ENCODE measurements at places on chromosomes 3 and 15.

GRCh38 chr3:162492446-162493081, 996.0 kb downstream of the OTOL1 start:
- no peak for DNase-seq

DNA sequence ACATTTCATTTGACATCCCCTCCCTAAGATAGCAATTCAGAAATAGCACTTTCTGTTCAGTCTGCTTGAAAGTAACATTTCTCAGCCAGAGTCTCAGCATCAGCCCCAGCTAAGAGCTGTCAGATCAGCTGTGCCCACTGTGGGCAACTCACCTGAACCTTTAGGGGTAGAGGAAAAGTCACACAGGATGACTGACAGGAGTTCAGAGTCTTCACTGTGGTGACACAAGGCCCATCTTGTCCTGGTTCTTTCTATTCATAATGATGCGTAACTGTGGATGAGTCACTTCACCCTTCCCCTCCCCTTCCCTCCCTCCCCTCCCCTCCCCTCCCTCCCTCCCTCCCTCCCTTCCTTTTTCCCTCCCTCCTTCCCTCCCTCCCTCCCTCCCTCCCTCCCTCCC, 96.1 kb upstream of the RASGRP1 start:
- DNase-seq: no peak

DNA sequence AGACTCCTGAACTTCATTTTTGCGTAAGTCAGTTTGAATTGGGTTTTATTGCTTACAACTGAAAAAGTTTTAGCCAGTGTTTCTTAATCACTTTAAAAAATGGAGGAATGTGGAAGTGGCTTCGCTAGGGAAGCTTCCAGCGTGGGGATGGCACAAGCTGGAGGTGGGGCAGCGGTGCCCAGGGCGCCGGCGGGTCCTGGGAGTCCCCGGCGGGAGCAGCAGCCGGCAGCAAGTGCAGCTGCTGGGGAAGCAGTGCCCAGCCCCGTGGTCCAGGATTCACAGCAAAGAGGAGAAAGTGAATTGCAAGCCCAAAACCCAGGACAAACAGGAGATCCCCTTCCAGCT, 301.8 kb upstream of the PROK2 start:
- DNase-seq: no peak

DNA sequence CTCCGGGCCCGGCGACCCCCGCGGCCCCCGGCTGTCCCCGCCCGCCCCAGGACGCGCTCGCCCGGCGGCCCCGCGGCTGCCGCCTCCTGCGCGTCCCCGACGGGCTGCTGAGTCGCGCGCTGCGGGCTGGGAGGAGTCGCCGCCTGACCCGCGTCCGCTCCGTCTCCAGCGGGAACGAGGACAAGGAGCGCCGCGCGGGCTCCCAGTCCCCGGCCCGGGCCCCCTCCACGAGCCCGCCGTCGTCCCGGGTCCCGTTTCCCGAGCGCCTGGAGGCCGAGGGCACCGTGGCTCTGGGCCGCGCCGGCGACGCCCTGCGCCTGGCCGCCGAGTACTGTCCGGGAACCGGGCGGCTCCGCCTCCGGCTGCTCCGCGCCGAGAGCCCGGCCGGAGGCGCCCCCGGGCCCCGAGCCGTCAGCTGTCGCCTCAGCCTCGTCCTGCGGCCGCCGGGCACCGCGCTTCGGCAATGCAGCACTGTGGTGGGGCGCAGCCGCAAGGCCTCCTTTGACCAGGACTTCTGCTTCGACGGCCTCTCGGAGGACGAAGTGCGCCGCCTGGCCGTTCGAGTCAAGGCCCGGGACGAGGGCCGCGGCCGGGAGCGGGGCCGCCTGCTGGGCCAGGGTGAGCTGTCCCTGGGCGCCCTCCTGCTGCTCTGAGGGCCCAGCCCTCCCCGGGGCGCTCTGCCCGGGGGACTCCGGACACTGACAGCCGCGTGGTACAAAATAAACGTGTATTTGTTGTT, 1.5 kb downstream of the C2CD4A start:
- DNase-seq: no peak

DNA sequence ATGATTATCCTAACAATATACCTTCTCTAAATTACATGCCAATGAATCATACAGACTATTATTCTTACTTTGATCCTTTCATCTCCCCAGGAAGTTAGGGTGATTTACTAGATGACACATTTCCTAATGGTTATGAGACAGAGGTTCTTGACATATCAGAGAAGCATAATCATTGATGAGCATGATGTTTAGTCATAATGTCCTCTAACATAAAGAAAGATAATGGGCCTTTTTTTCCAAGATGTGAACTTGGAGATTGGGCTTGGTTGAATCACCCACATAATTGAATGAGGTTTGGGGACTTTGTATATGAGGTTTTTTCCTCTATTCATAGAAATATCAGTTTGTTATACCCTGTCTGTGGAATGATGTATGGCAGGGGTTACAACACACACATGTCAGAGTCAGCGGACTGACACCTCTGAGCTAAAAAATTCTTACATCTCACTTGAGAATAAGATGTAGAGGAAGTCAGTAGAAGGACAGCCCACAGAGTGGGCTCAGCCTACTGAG, 69.7 kb upstream of the DCBLD2 start:
- DNase-seq: no peak
